ENCODE measurements at places on chromosomes 3 and 15.

GRCh38 chr15:67101911-67102598, 36.7 kb downstream of the SMAD3 start:
- DNase-seq = no peak

DNA sequence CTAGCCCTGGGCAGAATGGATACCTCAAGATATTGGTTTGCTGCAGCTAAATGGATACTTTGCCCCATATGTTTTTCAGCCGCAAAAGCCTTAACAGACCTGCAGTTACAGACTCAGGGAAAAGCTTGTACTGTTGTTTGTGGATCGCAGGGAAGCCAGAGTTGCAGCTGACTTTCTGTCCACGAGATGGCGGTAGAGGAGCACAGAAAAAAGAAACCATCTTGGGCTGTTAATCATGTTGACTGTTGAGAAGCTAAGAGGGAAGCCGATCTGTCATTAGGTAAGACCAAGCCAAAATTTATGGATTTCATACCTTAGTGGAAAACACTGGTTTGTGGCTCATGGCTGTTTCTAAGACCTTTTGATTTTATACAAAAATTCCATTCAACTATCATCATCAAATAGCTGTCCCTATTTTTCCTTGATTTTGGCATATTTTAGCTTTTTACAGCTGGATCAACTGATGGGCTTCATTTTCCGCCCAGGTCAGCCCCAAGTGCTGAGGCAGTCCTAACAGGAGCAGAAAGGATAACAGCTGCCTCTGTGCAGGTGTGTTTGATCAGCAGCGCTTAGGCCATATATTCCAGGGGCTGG, 205.7 kb upstream of the ZPLD1 start:
- peak; percentile 77 for DNase-seq

GRCh38 chr15:35605764-35606449, 59.9 kb upstream of the DPH6 start:
- DNase-seq = no peak

DNA sequence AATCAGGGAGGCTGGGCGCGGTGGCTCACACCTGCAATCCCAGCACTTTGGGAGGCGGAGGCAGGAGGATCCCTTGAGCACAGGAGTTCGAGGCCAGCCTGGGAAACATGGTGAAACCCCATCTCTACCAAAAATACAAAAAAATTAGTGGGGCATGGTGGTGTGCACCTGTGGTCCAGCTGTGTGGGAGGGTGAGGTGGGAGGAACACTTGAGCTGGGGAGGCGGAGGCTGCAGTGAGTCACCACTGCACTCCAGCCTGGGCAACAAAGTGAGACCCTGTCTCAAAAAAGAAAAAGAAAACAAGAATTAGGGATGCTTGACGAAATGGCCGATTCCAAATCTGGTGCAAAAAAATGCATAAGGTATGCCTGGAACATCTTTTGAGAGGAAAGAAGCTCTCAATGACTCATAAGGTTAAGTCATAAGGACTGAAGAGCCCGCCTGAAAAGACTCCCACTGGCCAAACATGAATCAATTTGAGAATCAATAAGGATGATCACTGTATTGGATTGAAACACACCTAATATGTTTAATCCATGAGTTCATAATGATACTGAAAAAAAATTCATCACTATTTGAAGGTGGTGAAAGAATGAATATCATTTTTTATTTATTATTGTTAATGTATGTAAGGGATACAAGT, 27.7 kb downstream of the BLM start:
- no peak for DNase-seq

- no peak for DNase-seq
Observed at GRCh38 chr15:34760909-34761308, 6.1 kb upstream of the GJD2 start.

GRCh38 chr3:52228751-52229291, 3.4 kb upstream of the TLR9 start:
- DNase-seq = no peak

GRCh38 chr3:7973006-7973405, 528.6 kb upstream of the LMCD1 start:
- no peak for DNase-seq

GRCh38 chr15:53884441-53884840, 93.8 kb upstream of the UNC13C start:
- DNase-seq = no peak

GRCh38 chr3:152835601-152836102, 721 bp downstream of the P2RY1 start:
- DNase-seq = peak; percentile 49

GRCh38 chr3:188842639-188843038, 329.1 kb upstream of the TPRG1 start:
- no peak for DNase-seq

- DNase-seq = no peak
Observed at GRCh38 chr3:134857776-134858362, 62.8 kb downstream of the EPHB1 start.

- no peak for DNase-seq
Observed at GRCh38 chr3:153864793-153865192, 256.4 kb upstream of the ARHGEF26 start.

GRCh38 chr15:64857421-64857820, 15.7 kb downstream of the PLEKHO2 start:
- no peak for DNase-seq

- DNase-seq = no peak
Observed at GRCh38 chr3:114741066-114741465, 406.0 kb downstream of the ZBTB20 start.

DNA sequence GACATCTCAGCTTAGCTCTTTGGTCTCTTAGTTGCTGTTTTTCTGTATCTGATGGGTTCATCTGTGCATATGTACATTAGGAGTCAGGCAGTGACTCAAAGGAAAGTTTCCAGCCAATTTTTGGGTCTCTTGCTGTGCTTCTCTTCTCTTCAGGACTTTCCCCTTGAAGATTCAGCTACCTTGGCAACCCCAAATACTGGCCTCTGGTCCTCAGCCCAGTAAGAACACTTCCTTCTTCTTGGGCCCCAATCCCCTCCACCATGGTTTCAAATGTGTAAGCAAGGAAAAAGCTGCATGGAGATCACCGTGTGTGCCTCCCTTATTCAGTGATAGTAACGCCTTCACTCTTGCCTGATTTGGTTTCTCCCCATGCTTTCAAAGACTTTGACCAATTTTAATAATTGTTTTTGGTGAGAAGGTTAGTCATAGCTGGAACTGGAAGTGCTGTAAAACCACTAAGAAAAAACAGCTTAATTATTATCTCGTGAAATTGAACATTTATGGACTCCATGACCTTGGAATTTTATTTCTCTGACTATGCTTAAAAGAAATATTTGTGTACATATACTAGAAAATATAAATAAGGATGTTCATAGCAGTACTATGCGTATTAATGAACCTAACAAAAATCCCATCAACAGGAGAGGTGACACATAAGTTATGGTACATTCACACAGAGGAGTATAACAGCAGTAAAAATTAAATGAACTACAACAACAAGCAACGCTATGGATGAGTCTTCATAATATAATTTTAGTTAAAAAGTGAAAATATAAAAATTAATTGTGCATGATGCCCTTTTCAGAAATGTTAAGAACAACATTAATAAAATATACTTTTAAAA, 125.3 kb upstream of the BCL6 start:
- DNase-seq = no peak

DNA sequence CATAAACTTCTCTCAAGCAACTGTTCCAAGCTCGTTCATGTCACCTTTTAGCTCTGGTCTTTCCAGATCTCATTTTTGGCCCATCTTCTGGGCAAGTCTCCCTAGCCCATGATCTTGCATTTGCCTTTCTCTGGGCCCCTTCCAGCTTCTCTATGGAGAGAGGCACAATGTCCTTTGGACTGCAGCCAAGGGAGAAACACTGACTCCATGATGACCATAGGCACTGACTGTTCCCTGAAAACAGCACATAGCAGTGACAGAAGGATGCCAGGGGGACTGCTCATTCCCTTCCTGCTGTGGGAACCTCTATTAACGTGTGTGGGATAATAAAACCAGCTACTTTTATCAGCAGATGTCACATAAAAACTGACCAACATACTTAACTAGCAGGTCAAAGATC, 60.3 kb downstream of the STRIT1 start:
- DNase-seq = no peak

GRCh38 chr15:89475661-89476060, 20.7 kb downstream of the RHCG start:
- no peak for DNase-seq

DNA sequence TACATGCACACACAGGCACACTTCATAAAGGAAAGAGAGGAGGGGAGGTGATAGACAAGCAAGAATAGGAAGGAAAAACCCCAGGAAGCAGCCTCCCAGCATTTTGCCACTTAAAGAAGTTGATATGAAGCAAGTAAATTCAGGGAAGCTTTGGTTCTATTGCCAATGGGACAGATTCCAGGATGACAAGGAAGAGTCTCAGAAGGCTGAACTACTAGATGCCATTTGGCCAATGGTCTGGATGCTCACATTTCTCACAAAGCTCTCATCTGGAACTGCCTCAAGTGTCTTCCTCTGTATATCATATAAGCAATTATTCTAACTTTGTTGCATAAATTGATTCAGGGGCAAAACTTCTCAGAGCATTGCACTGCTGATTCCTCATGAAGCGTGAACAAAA, 78.8 kb upstream of the STRIT1 start:
- no peak for DNase-seq

GRCh38 chr3:120416868-120417267, 33.9 kb downstream of the FSTL1 start:
- DNase-seq = no peak

GRCh38 chr3:86245360-86245759, 745.6 kb downstream of the VGLL3 start:
- DNase-seq = no peak

- DNase-seq = no peak
Observed at GRCh38 chr3:51243924-51244323, 141.2 kb upstream of the MANF start.

DNA sequence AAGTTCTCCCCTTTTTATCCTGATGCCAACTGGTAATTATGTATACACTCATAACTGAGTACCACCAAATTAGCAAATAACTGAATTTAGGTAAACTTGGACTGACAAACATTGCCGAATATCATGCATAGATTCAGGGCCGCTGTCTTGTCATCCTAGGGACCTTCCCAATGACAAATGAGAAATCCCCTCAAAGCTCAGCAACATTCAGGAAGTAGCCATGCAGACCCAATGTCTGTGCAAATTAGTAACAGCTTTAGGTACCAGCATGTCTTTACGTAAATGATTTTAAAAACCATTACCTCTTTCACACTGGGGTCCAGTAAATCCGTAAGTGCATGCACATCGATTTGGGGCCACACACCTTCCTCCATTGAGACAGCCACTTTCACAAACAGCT, 49.5 kb downstream of the FBN1 start:
- DNase-seq = no peak

- no peak for DNase-seq
Observed at GRCh38 chr15:78364233-78364632, 24.1 kb downstream of the CRABP1 start.

- DNase-seq = no peak
Observed at GRCh38 chr3:131174752-131175151, 148.1 kb downstream of the NEK11 start.

- DNase-seq = no peak
Observed at GRCh38 chr3:26375843-26376530, 246.6 kb upstream of the LRRC3B start.

DNA sequence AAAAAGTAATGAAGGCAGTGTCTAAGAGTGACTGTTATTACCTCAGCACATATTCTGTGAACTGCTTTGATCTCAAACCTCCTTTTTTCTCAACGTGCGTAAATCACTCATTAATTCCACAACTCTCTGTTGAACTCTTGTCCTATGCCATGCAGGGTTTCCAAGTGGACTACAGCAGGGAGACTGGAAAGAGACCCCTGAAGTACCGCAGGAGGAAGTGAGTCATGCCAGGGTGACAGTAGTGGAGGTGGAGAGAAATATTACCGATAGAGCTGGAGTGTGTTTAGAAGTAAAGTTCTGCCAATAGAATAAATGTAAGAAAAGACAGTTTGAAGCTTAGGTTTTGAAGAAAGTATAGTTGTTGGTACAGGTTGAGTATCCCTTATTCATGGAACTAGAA, 908.9 kb downstream of the ROBO1 start:
- no peak for DNase-seq

- no peak for DNase-seq
Observed at GRCh38 chr15:58589047-58589446, 157.3 kb downstream of the LIPC start.

- DNase-seq = no peak
Observed at GRCh38 chr3:117709108-117709507, 999.5 kb downstream of the TUSC7 start.

DNA sequence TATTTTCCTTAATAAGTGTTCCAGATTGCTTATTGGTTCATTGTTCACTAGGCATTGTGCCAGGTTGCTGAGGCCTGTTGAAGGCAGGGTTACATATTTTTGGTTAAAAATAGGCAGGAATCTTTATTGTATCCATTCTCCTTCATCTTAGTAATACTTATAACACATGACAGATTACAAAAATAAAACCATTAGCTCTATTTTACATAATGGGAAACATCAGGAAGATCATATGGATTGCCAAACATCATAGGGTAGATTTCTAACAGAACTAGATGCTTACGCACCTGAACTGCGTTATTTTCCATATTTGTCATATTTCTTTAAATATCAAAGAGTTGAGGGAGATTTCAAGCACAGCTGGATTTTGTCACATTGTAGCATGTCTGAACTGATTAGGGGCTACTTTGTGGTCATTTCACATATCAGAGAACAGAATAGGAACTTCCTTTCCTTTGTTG, 462.9 kb upstream of the SGO1 start:
- no peak for DNase-seq

GRCh38 chr15:42385206-42385979, 26.1 kb downstream of the CAPN3 start:
- peak; percentile 59 for DNase-seq

DNA sequence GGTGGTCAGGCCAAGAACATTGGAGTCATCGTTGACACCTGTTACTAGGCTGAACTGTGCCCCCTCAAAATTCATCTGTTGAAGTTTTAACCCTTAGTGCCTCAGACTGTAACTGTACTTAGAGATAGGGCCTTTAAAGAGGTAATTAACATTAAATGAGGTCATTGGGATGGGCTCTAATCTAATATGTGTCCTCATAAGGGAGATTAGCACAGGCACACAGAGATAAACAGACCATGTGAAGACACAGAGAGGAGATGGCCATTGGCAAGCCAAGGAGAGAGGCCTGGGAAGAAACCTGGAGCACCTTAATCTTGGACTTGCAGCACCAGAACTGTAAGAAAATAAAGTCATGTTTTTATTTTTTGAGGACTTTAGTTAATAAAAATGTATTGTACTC, 59.6 kb downstream of the PLCL2 start:
- DNase-seq = no peak

All from colonic mucosa (tissue), 4 donors.